Activated naive CD4-positive, alpha-beta T cell (primary cell): ENCODE measurements at places on chromosomes 6 and 20.

DNA sequence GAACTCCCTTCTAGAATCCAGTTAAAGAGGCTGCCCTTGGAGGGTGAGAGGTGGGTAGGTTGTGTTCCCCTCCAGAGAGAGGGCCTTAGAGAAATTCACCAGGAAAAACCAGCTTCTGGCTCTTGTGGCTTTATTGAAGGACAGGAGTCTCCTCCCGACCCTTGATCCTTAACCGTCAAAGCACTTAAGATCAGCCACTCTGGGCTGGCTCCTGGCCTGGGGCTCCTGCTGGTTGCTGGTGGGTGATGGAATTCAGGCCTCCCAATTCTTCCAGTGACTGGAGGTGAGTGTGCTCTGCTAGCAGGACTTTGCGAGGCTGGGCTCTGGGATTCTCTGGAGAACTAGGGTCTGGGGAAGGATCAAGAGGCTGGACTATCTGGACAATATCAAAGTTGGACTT is 75.6 kb upstream of the LGSN start:
- no peak for DNase-seq

DNA sequence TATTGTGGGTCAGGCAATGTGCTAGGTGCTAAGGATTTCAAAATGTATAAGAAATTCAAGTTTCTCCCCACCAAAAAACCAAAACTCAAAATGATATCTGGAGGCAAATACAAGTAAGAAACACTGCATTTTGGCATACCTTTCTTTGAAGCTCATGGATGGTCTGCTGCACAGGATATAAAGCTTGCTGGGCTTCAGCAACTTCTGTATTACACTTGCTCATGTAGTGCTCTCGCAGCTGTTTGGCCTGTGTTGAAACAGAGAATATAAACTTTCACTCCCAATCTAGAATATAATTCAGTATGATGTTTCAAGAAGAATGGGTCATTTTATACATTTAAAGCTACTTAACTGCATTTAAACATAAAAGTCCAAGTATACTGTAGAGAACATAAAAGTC is 39.6 kb downstream of the SHPRH start:
- DNase-seq, result no peak

GRCh38 chr20:59144831-59145196 is 18.8 kb upstream of the ZNF831 start:
- no peak for DNase-seq

DNA sequence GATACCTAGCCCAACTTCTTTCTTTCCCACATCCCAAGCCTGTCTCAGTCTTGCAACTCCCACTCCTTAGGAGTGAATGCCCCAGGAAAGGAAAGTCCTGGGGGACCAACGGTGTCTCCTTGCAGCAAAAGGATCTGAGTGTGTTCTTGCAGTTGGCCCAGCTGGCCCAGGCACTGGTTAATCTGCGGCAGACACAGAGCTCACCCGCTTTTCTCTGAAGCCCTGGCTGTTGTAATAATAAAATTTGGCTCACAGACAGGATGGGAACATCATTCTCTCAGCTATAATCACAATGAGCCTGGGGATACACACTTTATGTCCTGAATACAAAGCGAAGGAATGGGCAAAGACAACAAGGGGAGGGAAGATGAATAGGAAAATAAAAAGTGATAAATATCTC is 287.0 kb upstream of the PRND start:
- no peak for DNase-seq

DNA sequence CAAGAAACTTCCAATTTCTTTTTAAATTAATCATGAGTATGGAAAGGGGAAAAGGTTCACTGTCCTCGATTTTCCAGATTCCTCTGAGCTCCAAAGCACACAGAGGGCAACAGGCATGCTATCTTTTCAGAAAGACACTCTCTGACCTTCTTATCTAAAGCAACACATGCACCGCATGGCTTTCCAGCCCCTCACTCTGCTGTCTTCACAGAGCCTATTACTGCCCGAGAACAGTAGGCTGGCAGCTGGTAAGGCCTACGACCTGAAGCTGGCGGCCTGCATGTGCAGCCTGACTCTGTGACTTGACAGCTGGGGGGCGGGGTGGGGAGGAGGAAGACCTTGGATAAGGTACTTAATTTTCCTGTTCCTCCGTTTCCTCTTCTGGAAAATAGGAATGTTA is 86.3 kb downstream of the ELOVL4 start:
- DNase-seq, result no peak

GRCh38 chr6:140441256-140441655 is 1066.8 kb upstream of the CITED2 start:
- DNase-seq, result no peak

DNA sequence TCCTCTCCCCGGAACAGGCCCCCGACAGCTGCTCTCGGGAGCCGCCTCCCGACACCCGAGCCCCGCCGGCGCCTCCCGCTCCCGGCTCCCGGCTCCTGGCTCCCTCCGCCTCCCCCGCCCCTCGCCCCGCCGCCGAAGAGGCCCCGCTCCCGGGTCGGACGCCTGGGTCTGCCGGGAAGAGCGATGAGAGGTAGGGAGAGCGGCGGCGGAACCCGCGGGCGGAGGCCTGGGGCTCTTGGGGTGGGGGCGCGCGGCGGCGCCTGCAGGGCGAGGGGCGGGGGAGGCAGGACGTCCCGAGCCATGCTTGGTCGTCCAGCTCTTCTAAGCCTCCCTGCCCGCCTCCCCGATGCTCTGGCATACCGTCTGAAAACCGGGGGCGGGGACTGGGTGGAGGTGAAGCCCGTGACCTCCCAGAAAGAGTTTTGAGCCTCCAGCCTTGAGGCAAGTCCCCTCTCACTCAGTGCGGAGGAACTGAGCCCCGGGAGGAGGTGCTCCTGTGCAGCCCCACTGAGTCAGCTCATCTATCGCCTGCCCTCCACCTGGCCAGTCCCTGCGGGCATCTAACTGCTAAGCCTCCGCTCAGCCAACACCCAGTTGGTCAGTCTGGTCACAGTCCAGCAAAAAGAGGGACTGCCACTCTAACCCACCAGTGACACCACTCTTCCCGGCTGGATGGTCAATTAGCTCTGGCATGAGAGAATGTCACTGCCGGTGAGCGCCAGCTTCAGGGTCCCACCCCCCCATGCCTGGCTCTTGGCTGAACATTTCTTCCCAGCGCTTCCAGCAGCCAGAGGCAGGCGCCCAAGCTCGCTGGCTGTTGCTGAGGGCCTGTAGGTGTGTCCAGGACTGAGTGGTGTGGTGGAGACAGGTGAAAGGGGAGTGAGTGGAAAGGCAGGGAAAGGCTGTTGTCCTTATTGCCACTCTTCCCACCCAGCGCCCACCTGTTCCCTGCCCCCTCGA is 482 bp downstream of the DDR1 start:
- no peak for DNase-seq

DNA sequence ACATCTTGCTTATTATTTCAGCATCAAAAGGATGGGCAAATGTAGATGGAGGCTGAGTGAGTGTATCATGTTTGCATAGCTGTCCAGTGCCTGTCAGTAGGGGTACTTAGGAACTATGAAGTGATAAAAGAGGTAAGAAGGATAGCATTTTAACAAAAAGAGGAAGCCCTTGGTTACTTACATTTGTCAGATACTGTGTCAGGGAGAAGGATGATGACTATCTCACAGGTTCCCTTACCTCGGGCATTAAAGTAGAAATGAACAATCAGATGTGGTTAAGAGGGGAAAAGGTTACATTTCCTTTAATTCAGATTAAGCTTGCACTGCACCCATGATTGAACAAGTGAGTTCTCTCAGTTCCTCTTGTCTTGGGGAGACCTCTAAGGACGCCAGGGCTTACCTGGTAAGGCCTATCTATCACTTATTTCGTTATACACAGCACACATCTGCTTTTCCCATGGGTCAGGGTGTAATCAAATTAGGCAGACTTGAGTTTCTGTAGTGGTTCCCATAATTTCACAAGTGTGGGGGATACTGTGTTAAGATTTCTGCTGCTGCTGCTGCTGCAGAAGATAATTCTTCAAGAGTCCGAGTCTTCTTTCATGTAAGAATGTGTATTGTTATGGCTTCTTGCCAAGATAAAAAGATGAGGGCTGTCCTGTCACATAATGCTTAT is 4.5 kb downstream of the FOXO3 start:
- no peak for DNase-seq

DNA sequence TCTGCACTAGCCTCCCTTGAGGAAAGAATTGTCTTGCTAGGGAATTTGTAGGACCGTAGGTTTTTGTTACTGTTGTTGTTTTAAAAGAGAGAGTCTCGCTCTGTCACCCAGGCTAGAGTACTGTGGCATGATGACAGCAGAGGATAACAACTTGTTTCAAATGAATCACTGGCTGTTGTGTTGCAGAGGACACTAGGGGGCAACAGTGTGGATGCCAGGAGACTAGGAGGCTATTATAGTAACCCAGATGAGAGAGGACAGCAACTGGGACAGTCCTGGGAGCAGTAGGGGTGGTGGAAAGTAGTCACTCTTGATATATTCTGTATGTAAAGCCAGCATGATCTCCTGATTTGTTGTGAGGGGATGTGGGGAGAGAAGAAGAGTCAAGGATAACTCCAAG is 41.8 kb upstream of the LAMA4 start:
- no peak for DNase-seq

- no peak for DNase-seq
These were observed 270.2 kb upstream of the SLC35B3 start for GRCh38 chr6:8705435-8706020.

DNA sequence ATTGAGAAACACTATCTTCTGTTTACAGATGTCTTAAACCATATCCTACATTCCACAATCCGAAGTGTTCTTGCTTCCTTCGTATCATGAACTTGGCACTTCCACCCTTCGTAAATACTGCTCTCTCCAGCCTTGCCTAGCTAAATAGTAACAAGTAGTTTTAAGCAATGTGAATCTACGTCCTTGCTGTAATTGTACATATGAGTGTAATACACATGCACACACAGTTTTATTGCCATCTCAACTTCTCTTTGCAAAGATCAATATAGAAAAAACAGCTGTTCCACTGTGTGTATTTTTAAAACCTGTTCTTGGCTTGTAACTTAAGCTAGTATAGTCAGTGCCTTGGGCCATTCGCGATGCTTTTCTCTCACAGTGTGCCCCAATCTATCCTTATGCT is 1524.7 kb downstream of the GRIK2 start:
- no peak for DNase-seq

DNA sequence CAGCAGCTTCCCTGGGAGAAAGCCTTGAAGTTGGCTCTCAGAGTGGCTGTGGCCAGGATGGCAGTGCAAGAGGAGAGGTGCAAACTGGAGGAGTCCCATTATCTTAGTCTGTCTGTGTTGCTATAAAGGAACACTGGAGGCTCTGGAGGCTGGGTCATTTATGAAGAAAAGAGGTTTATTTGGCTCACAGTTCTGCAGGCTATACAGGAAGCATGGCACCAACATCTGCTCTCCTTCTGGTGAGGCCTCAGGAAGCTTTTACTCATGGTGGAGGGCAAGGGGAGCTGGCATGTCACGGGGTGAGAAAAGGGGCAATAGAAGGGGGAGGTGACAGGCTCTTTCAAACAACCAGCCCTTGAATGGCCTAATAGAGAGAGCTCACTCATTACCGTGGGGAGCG is 47.1 kb downstream of the PSMG4 start:
- DNase-seq, result no peak

DNA sequence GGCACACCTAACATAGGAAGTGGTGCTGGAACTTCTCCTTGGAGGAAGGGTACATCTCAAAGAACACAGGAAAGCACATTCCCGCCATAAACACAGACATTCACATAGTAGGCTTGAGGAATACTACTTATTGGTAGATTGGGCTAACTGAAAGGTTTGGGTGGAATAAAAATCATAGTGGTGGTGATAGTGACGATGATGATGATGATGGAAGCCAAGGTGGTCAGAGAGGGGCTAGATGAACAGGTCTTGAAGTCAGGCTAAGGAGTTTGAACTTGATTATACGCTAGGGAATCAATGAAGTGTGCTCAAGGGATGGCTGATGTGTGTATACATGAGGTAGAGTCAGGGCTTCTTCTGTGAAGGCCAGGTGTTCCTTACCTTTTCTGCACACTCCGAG is 12.0 kb upstream of the PLEKHG1 start:
- DNase-seq, result no peak

- DNase-seq, result no peak
These were observed 219.1 kb downstream of the MYLK4 start for GRCh38 chr6:2531426-2532215.

DNA sequence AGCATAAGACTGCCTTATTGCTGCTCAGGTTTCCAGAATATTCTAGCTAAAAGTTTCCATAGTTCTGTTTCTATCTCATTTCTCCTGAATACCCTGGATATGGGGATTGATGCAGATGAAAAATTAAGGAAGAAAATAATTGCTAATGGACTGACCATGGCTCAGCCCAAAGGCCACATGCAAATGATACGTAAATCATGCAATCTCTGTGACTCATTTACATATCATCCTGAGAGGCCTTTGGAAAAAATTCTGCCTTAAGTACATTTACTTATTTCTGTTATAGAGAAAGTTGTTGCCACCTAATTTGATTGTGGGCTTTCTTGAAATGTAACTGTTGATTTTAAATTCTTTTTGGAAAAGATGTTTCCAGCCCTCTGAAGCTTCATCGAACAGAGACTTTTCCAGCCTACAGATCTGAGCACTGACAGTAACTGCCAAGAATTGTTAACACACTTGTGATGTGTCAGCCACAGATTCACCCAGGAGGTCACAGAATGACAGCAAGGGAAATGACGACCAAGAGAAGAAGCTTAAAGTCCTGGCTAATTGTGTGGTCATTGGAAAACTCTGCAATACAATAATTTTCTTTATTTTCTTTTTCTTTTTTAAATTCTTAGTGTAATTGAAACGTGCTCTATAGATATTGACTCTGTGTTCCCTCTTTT is 174.8 kb downstream of the DOK5 start:
- DNase-seq, result no peak

DNA sequence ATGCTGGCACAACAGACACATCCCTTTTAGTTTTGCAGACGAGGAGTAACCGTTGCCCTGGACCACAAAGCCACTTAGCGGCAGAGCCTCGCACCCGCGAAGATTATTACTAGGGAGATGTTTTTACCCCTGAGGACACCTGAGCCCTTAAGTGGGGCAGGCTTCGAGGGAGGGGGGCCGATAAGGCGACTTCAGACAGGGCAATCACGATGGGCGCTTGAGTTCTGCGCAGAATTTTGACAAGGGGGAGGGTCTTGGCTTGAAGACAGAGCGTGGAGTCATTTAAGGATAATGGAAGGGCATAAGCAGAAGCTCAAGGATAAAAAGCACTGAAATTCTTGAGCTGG is 650 bp upstream of the TTK start:
- DNase-seq, result peak; percentile 19

GRCh38 chr6:110233770-110234374 is 53.6 kb downstream of the CDC40 start:
- DNase-seq, result no peak

DNA sequence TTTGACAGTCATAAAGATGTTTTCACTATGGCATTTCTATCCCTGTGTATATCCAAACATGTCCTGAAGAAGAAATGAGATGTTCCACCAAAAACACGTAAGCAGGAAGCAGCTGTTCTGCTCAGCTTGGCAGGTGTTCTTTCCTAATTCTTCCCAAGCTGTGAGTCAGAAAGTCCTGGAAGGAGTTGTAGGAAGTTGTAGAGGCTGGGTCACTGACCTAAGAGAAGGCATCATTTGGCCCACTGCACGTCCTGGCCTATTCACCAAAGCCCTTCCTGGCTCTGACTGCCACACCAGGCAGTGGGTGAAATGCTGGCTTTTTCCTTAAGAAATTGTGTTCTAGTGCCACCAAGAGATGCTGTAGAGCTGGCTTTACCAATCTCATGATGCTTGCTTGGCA is 40.3 kb downstream of the STX11 start:
- DNase-seq, result no peak
